ENCODE measurements at places on chromosomes 6 and 20. TPM values are rescaled to one million over a fixed set of nuclear protein-coding genes. Genes with fewer than 3 reads are reported as not detected.

GRCh38 chr6:50600280-50600679 is 113.0 kb upstream of the TFAP2D start:
- no peaks in the 10 kb centered on the region for H3K36me3 ChIP-seq
- no peak for DNase-seq
- no peaks in the 10 kb centered on the region for H3K4me1 ChIP-seq
- no peak overlapping the region for H3K4me3 ChIP-seq

DNA sequence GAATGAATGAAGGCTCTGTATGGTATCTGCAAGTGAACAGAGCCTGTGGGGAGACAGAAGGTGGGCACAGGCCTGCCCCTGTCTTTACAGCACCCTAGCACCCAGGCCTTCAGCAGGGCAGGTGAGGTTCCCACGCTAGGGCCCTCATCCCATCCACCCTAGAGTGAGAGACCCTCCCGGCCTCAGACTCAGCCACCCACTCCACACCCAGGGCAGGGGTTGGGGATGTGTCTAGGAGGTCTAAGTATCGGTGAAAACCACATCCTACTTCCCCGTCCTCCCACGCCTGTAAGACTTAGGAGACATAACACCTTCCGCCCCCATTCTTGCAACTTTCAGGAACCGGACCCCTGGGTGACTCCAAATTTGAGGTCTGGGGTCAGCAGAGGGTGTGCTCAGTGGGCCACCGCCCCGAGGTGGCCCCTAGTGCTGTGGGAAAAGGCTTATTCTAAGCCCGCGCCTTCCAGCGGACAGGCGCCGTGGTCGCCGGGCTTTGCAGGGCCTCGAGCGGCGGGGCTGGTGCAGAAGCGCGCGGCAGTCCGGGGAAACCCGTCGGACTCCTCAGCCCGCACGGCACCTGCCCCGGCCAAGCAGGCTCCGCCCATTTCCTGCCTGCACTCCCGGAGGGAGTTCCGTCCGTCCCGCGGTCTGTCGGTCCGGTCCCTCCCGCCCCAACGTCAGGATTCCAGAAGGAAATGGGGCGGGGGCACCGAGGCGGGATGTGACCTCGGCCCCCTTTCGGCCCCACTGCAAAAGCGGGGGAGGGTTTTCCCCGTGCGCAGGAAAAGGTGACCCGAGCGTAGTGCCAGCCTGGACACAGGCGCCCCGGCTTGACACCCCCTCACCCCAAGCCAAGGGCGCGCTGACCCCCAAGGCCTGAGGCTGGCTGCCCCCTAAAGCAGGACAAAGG is 868 bp downstream of the SAMD10 start:
- peaks cover 21% of the 10 kb centered on the region for H3K36me3 ChIP-seq
- no peaks in the 10 kb centered on the region for H3K27me3 ChIP-seq
- H3K27ac ChIP-seq: peak overlapping the region; percentile 90
- H3K4me3 ChIP-seq: peak overlapping the region; percentile 75
- H3K4me1 ChIP-seq: peaks cover 52% of the 10 kb centered on the region

The LRRC1 gene
- total RNA-seq: 3.5 TPM

- no peak for DNase-seq
- peak overlapping the region; percentile 78 for H3K27ac ChIP-seq
- H3K36me3 ChIP-seq: peaks cover 2% of the 10 kb centered on the region
- H3K27me3 ChIP-seq: no peaks in the 10 kb centered on the region
- H3K4me3 ChIP-seq: peak overlapping the region; percentile 48
These were observed 304.2 kb upstream of the PRDM1 start for GRCh38 chr6:105781915-105782314.

GRCh38 chr6:166450167-166450873 is 67.6 kb upstream of the MPC1 start:
- no peak overlapping the region for H3K4me3 ChIP-seq
- H3K27ac ChIP-seq: no peak overlapping the region
- no peaks in the 10 kb centered on the region for H3K36me3 ChIP-seq
- no peaks in the 10 kb centered on the region for H3K4me1 ChIP-seq
- peaks cover 6% of the 10 kb centered on the region for H3K27me3 ChIP-seq
- no peak for DNase-seq

The LST1 gene
- 91.8 TPM for total RNA-seq

DNA sequence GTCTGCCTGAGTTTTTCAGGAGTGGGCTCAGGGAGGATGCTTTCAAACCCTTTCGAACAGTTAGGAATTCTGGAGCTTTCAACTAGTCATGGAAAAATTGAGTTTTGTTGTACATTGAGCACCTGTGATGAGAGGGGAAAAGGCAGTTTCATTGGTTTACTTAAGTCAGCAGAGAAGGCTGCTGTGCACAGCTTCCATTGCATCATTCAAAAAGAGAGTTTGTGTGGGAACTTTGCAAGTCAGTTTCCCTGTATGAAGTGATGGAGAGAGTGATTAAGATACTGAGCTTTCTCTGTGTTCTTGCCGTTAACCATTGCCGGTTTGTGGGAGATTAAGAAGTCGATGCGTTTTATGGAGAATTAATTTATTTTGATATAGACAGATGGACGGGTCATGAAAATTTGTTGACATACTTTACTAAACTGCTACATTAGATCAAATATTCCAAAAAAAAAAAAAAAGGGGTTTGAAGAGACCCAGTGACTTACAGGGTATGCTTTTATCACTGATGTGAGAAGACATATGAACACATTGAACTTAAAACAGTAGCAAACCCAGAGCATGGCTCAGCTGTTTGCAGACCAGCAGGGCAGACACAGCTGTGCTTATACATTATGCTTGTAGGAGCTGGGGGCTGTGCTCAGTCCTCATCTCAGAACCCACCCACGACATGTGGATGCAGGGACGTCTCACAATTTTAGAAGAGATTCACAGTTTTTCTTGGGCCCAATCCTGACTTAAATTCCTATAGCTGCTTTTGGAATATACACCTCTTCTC is 234.1 kb downstream of the SOX4 start:
- H3K36me3 ChIP-seq: no peaks in the 10 kb centered on the region
- H3K27me3 ChIP-seq: peaks cover 5% of the 10 kb centered on the region
- DNase-seq: no peak
- peaks cover 2% of the 10 kb centered on the region for H3K4me1 ChIP-seq

DNA sequence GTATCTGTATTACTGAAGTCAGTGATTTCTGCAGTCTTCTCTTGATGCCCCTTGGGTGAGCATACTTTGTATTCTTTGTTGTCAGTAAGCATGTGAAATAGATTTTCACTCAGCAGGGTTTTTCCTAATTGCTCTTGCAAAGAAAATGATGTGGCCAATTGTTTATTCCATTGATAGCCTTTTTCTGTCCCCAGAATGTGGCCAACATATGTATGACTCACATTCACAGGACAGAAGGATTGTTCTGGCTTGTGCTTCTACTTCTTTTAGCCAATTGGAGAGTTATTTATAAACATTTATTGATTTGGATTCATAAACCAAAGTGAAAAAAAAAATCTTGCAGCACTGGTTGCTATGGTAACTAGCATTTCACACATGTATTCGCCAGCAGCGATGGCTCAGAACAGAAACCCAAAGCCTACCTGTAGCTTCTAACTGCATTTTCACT is 54.4 kb upstream of the RBM24 start:
- H3K36me3 ChIP-seq: no peaks in the 10 kb centered on the region
- H3K4me1 ChIP-seq: no peaks in the 10 kb centered on the region
- no peak overlapping the region for H3K4me3 ChIP-seq
- H3K27me3 ChIP-seq: peaks cover 5% of the 10 kb centered on the region
- DNase-seq: no peak

- peak overlapping the region; percentile 99 for H3K27ac ChIP-seq
- H3K4me3 ChIP-seq: peak overlapping the region; percentile 97
- peaks cover 33% of the 10 kb centered on the region for H3K4me1 ChIP-seq
- H3K36me3 ChIP-seq: peaks cover 6% of the 10 kb centered on the region
These were observed 688 bp downstream of the COMMD7 start for GRCh38 chr20:32742322-32743236.

DNA sequence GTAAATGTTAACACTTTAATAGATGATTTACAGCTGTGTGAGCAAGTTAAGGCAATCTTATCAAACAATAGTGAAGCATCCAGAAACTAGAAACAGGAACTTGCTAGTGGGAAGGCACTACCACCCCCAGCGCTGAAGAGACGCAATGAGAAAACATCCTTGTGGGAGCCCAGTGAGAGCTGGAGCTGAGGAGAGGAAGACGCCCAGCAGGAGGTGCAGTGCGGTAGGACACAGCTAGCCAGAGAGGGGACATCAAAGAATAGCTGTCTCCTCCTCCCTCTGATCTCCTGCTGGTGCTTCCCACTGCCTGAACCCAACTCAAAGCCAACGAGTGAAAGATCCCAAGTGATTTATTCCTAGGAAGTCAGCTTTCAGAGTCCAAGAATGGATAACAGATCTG is 140.3 kb downstream of the COL12A1 start:
- no peak overlapping the region for H3K27ac ChIP-seq
- H3K36me3 ChIP-seq: no peaks in the 10 kb centered on the region
- no peak overlapping the region for H3K4me3 ChIP-seq
- DNase-seq: no peak
- no peaks in the 10 kb centered on the region for H3K27me3 ChIP-seq

DNA sequence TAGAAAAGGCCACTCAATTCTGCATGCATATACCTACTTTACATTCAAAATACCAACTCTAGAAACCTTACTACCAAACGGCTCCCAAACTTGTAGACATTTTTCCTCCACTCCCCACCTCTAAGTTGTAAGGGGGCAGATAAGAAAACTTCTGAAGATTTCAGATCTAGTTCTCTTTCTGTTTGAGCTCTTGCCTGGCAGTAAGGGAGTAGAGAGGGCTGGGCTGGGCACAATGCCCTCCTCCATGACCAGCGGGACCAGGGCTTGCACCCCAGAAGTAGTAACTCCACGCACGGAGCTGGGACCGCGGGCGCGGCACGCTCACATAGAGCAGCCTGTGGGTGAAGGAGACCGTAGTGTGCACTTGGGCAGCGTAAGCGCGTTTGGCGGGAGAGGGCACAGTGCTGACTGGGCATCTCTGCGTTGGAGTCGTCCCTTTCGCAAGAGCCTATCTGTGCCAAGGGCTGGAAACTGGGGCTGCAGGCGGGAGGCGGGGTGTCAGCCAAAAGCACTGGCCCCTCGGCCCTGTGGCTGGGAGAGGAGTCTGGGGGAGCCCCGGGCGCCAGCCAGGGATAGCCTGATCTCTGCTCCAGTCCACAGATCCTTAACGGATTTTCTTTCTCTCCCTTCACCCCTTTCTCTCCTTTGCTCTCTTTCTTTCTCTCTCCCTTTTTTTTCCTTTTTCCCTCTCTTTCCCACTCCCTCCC is 32.4 kb downstream of the PHACTR1 start:
- peaks cover 31% of the 10 kb centered on the region for H3K27me3 ChIP-seq
- H3K36me3 ChIP-seq: no peaks in the 10 kb centered on the region
- no peaks in the 10 kb centered on the region for H3K4me1 ChIP-seq
- H3K27ac ChIP-seq: no peak overlapping the region
- H3K4me3 ChIP-seq: no peak overlapping the region

GRCh38 chr6:83827050-83827449 is 26.1 kb upstream of the RIPPLY2 start:
- H3K27me3 ChIP-seq: no peaks in the 10 kb centered on the region
- no peak overlapping the region for H3K27ac ChIP-seq
- DNase-seq: no peak
- H3K4me3 ChIP-seq: no peak overlapping the region

The TAB2 gene
- 130 TPM for total RNA-seq

The TNXB gene
- total RNA-seq: 8.6 TPM

- peaks cover 3% of the 10 kb centered on the region for H3K4me1 ChIP-seq
- H3K27ac ChIP-seq: no peak overlapping the region
- no peak overlapping the region for H3K4me3 ChIP-seq
These were observed 627.9 kb downstream of the PRKN start for GRCh38 chr6:162099685-162100084.

GRCh38 chr20:44057698-44058675 is 129.0 kb downstream of the JPH2 start:
- peaks cover 21% of the 10 kb centered on the region for H3K36me3 ChIP-seq
- peaks cover 13% of the 10 kb centered on the region for H3K27me3 ChIP-seq
- H3K4me1 ChIP-seq: peaks cover 18% of the 10 kb centered on the region
- H3K27ac ChIP-seq: no peak overlapping the region

- no peak overlapping the region for H3K27ac ChIP-seq
- no peaks in the 10 kb centered on the region for H3K36me3 ChIP-seq
- no peaks in the 10 kb centered on the region for H3K4me1 ChIP-seq
- H3K27me3 ChIP-seq: no peaks in the 10 kb centered on the region
- H3K4me3 ChIP-seq: no peak overlapping the region
These were observed 467.3 kb downstream of the ADGRB3 start for GRCh38 chr6:69102416-69102815.

The RIPPLY2 gene
- not detected for total RNA-seq

GRCh38 chr20:3193806-3194616 is 10.5 kb downstream of the DDRGK1 start:
- H3K4me1 ChIP-seq: peaks cover 6% of the 10 kb centered on the region
- no peak overlapping the region for H3K4me3 ChIP-seq
- peaks cover 17% of the 10 kb centered on the region for H3K36me3 ChIP-seq
- no peaks in the 10 kb centered on the region for H3K27me3 ChIP-seq

- H3K4me1 ChIP-seq: no peaks in the 10 kb centered on the region
- no peak overlapping the region for H3K27ac ChIP-seq
- no peak overlapping the region for H3K4me3 ChIP-seq
- no peak for DNase-seq
These were observed 202.6 kb downstream of the SOD2 start for GRCh38 chr6:159490298-159490937.

The EBF4 gene
- 0.99 TPM for total RNA-seq

DNA sequence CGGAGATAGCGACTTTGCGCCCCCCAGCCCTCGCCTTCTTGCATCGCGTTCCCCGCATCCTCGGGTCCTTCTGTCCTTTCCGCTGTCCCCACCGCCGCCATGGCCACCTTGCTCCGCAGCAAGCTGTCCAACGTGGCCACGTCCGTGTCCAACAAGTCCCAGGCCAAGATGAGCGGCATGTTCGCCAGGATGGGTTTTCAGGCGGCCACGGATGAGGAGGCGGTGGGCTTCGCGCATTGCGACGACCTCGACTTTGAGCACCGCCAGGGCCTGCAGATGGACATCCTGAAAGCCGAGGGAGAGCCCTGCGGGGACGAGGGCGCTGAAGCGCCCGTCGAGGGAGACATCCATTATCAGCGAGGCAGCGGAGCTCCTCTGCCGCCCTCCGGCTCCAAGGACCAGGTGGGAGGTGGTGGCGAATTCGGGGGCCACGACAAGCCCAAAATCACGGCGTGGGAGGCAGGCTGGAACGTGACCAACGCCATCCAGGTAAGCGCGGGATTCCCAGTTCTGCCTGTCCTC is 401 bp downstream of the SLC32A1 start:
- DNase-seq: peak; percentile 43
- peaks cover 35% of the 10 kb centered on the region for H3K4me1 ChIP-seq
- no peak overlapping the region for H3K4me3 ChIP-seq
- peaks cover 3% of the 10 kb centered on the region for H3K36me3 ChIP-seq

DNA sequence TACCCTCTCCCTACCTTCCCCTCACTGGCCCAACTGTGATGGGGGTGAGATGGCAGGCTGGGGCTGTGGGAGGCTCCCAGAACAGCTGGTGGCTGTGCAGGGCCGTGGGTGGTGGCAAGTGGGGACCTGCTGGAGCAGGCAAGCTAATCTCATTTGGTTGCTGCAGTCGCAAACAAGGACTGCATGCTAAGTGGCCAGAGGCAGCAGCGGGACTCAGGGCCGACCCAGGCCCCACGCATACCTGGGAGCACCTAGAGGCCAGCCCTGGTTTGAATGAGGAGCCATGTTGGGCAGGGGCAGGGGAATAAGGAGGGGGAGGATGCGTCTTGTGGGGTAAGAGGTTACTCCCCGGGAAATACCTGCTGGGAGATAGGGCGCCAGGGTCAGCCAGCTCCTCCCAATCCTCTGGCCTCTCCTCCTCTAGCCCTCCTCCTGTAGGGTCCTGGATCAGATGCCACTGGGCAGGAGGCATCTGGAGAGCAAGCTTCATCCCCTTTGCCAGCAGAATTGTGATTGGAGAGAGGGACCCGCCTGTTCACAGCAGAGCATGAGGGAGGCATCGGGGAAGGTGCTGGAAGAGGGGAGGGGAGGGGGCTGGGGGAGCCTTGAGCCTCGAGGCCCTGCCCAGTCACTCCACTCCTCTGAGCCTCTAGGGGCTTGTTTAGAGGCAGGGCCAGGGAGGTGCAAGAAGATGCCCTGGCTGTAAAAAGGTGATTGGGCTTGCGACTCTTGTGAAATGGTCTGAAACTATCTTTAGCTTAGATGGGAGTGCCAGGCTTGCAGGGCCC is 24.3 kb upstream of the CDH22 start:
- H3K4me3 ChIP-seq: no peak overlapping the region
- H3K36me3 ChIP-seq: no peaks in the 10 kb centered on the region
- no peaks in the 10 kb centered on the region for H3K4me1 ChIP-seq
